ENCODE measurements at places on chromosomes 5 and 9.

DNA sequence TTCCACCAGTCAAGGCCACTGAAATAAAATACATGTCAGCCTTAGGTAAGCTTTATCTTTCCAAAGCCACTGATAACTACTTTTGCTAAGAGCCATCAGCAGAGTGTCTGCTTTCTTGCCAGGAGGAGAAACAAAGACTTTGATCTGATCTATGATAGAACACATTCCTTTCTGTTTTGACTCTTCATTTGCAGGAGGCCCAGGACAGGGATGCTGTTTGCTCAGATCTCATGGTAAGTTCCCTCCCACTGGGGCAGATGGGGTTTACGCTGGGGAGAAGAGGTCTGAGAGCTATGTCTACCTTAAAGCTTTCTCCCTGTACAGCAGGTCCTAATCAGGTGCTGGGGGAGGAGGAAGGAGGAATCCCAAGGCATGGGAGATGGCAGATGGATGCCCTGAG is 497.6 kb downstream of the NTRK2 start:
- DNase-seq, result no peak

GRCh38 chr5:17766031-17766430 is 131.8 kb downstream of the TAF11L14 start:
- DNase-seq, result no peak

DNA sequence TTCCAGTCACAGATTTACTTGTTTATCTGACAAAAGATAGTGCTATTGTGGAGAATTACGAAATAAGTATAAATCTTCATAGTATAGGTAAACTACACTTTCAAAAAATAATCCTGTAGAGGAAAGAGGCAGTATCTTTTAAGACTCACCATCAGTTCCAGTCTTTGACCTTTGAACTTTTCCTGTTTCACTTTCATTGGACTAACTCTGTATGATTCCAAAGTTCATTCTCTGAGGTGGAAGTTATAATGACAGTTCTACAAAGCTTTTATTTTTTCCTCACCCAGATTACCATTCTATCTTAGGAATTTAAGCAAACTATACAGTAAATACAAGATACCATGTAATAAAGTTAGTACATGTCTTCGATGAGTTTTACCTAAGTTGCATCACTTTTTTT is 901.3 kb upstream of the SEMA6A start:
- DNase-seq, result no peak

DNA sequence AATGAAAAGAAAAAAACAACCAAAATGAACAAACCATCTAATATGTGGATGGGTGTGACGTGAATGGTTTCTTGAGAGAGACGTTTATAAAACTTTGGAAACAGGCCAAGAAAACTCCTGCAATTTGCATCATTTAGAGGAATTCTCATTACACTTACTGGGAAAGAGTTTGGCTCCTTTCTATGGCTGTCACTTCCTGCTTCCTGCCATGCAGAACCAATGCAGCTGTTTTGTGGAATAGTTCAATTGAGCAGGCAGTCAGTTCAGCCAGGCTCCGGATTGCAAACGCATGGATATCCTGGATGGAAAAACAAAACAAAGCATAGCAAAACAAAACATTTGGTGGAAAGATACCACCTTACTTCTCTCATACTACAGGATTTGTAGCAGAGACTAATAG is 36.6 kb downstream of the FAM114A2 start:
- no peak for DNase-seq

GRCh38 chr9:95463148-95464060 is 53.4 kb downstream of the PTCH1 start:
- DNase-seq, result no peak

DNA sequence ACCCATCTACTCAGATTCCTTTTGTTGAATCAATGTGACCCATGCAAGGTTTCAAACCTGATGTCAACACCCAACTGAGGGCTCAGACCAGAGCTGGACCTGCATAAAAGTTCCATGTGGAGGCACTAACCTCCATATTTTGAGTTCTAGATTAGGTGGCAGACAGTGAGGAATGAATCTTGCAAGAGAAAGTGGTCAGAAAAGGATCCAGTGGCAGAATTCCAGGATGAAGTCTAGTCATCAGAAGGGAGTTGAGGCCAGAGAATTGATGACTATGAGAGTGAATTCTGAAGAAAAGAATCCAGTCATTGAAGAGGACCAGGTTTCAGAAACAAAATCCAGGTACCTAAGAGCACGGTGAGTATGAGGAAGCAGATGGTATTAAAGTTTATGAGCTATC is 205.1 kb upstream of the RGMB start:
- DNase-seq, result no peak

GRCh38 chr5:97118261-97119006 is 24.0 kb downstream of the LIX1 start:
- DNase-seq, result no peak

- no peak for DNase-seq
Measured at GRCh38 chr5:86869268-86869667, 251.5 kb downstream of the COX7C start.

DNA sequence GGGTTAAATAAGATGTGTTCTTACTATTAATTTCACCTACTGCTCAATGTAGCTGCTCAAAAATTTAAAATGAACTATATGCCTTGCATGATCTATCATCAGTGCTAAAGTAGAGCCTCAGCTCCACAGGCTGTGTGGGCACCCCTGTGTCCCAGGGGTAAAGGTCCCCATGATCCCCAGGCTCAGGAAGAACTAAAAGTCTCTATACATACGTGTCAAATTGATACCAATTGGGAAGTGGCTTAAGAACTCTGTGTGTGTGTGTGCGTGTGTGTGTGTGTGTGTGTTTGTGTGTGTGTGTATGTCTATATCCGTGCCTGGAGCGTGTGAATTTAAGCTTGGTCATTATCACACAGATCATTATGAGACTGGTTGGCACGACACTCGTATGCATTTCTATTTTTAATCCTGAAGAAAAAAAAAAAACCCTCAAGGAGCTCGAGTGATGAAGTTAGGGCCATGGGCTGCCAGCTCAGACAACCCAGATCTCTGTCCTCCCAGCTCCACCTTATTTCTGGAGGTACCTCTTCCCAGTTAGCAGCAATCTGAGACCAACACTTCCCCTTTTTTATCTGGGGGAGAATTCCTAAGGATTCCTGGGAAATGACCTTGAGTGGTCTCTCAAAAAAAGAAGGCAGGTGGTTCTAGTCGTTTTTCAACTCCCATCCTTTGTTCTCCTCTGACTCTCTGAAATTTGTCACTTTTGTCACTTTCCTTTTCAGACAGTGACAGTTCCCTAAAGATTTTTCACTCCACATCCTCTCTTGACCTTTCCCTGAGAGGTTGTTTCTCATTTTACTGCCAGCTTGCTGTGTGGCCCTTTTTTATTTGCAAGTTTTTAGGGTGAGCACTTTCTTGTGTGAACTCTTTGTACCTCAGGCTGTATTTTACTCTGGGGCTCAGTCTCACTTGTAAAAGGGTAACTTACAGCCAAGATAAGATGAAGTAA is 45.7 kb upstream of the CTXN3 start:
- DNase-seq, result no peak

DNA sequence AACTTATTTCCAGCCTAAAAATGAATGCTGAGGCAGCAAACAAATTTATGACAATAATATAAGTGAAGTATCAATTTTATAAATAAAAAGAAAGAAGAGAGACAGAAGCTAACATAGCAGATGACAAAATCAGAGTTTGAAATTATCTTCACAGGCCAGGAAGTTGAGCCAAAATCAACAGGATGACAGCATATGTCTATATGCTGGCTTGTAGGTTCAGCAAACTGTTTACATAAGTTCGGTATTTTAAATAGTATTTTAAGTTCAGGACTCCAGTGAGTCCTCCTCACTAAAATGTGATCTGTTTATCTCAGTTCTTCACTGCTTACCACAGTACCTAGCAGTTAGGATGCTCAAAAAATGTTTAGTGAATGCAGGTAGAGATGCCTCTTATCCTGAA is 359.6 kb upstream of the SMC2 start:
- no peak for DNase-seq

DNA sequence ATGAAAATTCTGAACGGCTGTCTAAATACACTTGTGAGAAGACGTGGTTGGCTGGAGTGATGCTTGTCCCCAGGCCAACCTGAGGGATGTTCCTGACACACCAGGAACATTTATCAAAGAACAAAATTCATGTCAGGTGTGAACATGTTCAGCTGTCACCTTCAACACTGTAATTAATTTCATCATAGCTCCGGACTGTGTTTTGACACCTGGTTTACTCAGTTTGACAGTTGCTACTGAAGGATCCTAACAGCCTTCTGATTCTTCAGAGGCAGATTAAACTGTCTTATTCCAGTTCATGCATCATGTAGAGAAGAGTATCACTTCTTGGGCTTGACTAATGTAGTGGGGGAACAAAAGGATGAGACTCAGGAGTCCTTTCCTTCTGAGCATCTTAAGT is 134.1 kb downstream of the NPR3 start:
- no peak for DNase-seq

DNA sequence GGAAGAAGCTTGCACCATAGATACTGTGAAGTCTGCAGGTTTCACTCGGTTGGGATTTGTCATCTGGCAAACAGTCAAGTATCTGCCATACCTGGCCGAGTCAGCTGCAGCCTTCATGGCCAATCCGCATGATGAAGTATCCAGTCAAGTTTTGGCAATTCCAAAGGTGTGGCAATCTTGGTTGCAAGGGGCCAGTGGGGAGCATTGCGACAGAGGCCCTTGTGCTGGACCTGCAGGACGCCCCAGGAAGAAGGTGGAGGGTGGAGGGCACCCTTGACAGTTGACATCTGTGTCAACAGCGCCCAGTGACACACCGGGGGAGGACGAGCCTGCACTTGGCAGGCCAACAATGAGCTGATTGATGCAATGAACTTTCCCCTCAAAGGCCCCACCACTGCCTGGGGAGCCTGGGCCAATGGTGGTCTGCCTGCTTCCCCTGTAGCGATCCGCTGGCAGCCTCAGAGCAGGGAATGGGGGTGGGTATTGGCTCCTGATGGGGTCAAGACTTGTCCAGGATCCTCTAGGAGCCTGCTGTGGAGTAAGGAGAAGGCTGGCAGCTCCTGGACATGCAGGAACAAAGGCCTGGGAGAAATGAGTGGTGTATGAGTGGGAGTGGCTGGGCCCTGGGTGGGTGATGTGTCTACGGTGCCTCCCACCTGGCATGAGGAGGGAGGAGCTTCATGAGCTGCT is 122.8 kb upstream of the PITX1 start:
- no peak for DNase-seq

- no peak for DNase-seq
Measured at GRCh38 chr9:5796298-5796697, 36.6 kb downstream of the ERMP1 start.

DNA sequence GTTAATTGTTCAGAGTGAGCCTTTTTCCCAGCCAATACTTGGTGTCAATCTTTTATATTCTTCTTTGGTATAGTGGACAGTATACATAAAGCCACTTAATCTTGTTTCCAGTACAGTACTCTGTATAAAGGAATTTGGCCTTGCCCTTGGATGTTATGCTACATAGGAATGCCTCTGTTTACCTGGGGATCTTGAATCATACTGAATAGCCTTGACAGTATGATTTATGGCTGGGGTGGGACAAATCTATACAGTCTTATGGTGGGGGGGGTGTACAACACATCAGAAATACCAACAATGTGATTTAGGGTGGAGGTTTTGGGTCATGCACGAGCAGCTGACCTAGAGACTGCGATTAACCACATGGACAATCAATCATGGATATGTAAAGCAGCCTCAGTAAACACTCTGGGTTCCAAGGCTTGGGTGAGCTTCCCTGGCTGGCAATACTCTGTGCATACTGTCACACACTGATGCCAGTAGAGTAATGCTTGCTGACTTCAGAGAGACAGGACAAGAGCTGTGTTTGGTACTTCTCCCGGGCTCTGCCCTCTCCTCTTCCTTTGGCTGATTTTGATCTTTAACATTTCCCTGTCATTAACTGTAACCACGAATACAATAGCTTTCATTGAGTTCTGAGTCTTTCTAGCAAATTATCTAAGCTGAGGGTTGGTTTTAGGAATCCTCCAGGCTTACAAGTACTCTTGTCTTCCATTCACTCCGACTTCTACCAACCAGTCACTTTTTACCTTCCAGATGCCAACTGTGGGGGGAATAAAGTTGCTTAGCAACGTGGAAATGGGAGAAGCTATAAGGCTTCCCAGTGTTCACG is 84.6 kb downstream of the IARS1 start:
- no peak for DNase-seq

DNA sequence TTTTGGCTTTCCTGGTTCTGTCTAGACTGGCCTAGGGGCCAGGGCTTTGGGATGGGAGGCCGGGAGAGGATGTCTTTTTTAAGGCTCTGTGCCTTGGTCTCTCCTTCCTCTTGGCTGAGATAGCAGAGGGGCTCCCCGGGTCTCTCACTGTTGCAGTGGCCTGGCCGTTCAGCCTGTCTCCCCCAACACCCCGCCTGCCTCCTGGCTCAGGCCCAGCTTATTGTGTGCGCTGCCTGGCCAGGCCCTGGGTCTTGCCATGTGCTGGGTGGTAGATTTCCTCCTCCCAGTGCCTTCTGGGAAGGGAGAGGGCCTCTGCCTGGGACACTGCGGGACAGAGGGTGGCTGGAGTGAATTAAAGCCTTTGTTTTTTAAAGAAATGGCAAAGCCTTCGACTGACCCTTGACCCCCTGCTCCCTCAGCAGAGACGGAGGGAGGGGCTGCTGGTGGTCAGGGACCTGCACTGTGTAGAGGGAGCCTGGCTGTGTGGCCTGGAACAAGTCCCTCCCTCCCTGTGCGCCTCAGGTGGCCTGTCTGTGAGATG is 11.1 kb downstream of the FPGS start:
- no peak for DNase-seq

- DNase-seq, result no peak
Measured at GRCh38 chr5:174606646-174607045, 117.7 kb upstream of the MSX2 start.

DNA sequence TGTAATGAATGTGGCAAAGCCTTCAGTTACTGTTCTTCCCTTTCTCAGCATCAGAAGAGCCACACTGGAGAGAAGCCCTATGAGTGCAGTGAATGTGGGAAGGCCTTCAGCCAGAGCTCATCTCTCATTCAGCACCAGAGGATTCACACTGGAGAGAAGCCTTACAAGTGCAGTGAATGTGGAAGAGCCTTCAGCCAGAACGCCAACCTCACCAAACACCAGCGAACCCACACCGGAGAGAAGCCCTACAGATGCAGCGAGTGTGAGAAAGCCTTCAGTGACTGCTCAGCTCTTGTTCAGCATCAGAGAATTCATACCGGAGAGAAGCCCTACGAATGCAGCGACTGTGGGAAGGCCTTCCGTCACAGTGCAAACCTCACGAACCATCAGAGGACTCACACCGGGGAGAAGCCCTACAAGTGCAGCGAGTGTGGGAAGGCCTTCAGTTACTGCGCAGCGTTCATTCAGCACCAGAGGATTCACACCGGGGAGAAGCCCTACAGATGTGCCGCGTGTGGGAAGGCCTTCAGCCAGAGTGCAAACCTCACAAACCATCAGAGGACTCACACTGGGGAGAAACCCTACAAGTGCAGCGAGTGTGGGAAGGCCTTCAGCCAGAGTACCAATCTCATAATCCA is 6.8 kb downstream of the RPL12 start:
- no peak for DNase-seq

- no peak for DNase-seq
Measured at GRCh38 chr5:141017943-141018342, 33.2 kb upstream of the PCDHB1 start.

All from stimulated activated CD4-positive, alpha-beta T cell treated with anti-CD3 and anti-CD28 coated beads, Interleukin-1b, Interleukin-23, amount 100 ng/mL, for 24 hours (primary cell).